ENCODE measurements at places on chromosomes 4 and X.

- DNase-seq: no peak
Observed at GRCh38 chr4:89411539-89412309, 104.1 kb upstream of the GPRIN3 start.

- DNase-seq: peak; percentile 21
Observed at GRCh38 chr4:46648088-46648744, 258.3 kb upstream of the GABRA2 start.

DNA sequence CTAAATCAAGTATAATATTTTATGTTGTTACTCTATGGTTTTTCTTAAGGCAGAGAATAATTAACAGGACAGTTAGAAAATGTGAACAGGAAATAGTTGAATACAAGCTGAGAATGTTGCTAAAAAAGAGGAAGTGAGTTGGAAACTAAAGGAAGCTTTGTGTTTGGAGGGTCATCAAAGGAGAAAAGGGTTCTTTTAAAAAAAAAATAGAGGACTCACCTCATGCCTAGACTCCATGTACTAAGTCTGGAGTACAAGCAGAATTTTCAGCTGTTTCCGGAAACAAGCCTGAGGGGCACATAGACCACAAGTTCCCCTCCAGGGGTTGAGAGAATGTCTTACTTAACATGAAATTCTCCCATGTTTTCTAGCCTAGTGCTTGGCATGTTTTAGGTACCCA is 20.1 kb upstream of the MAP7D3 start:
- DNase-seq: no peak

GRCh38 chr4:152482211-152482610 is 53.7 kb downstream of the FBXW7 start:
- DNase-seq: no peak

- DNase-seq: no peak
Observed at GRCh38 chrX:19673375-19674040, 158.2 kb upstream of the MAP3K15 start.

GRCh38 chrX:84118315-84118714 is 69.7 kb downstream of the RPS6KA6 start:
- DNase-seq: no peak

DNA sequence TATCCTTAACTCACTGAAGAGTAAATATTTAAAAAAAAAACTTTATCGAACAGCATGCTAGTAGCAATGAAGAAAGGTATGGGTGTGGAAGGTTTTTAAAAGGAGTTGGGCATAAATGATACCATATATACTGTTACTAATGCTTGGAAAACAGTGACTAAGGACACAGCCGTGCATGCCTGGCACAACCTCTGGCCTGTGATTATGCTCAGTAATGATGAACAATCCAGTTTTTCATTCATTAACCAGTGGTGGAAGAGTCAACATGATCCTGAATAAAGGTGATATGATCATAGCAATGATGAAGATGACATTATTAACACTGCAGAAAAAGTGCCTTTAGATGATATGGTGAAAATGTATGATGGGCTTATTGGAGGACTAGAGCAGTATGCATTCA is 43.9 kb upstream of the GPR50 start:
- DNase-seq: no peak

- DNase-seq: no peak
Observed at GRCh38 chr4:1336088-1336491, 10.9 kb upstream of the UVSSA start.

GRCh38 chr4:164482758-164483157 is 271.2 kb upstream of the SMIM31 start:
- DNase-seq: no peak

GRCh38 chrX:120457766-120458180 is 11.3 kb downstream of the LAMP2 start:
- DNase-seq: peak; percentile 9

DNA sequence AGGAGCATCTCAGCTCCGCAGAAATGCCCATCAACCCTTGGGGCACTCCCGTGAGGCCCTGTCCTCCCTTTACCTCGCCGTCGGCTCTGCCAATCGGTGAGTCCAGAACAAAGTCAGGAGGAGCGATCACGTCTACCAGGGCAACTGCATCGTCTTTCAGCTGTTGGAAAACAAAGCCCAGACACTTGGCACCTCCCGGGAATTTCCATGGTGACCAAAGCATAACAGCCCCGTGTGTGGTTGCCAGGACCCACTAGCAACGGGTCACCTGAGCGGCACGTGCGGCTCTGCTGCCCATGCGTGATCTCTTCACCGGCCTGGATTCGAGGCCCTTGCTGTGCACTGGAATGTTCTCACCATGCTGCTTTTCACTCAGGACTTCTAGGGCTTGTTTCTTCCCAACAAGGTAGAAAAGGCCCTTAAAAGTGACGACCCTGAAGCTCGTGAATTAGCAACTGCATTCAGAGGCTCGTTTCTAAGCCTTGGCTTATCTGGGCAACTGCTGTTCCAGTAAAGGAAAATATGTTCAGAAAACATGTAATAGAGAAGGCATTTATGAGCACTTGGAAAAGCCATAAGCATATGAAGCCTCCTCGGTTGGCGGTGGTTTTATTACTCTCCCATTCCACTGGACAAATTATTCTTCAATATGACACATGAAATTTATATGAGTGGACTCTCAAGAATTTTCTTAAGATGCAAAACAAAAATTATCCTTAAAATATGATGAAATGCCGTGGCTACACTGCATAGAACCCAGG is 69.5 kb downstream of the ACOX3 start:
- no peak for DNase-seq

GRCh38 chr4:159541143-159541542 is 438.3 kb downstream of the RAPGEF2 start:
- no peak for DNase-seq

GRCh38 chr4:106369456-106370060 is 980 bp upstream of the GIMD1 start:
- DNase-seq: peak; percentile 28

DNA sequence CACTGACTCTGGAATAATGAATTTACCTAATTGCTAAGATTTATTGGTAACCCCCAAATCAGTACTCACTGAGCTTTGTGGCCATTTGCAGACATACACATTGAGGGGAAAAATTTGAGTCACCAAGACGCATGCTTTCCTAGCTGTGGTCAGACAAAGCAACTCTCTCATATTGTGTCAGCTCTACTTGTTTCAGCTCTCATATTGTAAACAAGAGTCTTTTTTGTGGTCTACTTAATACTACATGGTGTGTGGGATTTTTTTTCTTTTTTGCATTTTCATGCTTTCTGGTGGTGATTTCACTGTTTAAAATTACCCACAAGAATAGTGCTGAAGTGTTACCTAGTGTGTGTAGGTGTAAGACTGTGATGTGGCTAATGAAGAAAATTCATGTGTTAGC is 428.2 kb upstream of the GALNT7 start:
- no peak for DNase-seq

Data from GM20000 (cell line).